ENCODE measurements at places on chromosomes 3 and 15.

GRCh38 chr15:62618846-62619504, 423.6 kb upstream of the TPM1 start:
- no peak for DNase-seq
- no peaks in the 10 kb centered on the region for H3K4me1 ChIP-seq
- H3K36me3 ChIP-seq = no peaks in the 10 kb centered on the region
- H3K4me3 ChIP-seq = no peak overlapping the region

GRCh38 chr3:12120374-12121140, 38.2 kb downstream of the TIMP4 start:
- no peaks in the 10 kb centered on the region for H3K36me3 ChIP-seq
- DNase-seq = no peak
- H3K27ac ChIP-seq = no peak overlapping the region
- H3K4me1 ChIP-seq = no peaks in the 10 kb centered on the region

GRCh38 chr3:112561484-112561733, 353 bp downstream of the ATG3 start:
- H3K4me3 ChIP-seq = peak overlapping the region; percentile 90
- no peak for DNase-seq
- peak overlapping the region; percentile 98 for H3K27ac ChIP-seq
- no peaks in the 10 kb centered on the region for H3K27me3 ChIP-seq

DNA sequence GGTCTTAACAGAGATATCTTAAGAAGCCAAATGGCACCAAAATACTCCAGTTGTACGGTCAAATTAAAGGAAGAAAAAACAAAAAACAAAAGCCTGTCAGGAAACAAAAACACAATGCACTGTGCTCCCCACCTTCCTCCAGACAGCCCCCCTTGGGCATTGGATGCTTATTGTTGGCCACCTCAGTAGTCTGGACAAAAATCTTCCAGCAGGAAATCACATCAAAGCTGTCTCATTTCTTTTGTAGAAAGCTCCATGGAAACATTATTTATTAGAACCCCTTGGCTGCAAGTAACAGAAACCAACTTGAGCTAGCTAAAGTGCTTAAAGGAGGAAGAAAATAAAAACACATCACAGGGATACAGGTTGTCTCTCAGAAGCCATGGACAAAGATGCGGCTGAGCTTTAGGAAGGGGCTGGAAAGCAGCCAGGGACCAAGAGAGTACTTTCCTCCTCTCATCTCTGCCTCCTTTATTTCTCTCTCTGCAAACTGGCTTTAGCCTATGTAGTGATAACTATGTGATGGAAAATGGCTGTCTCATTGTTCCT, 651.5 kb upstream of the ADAMTS9 start:
- H3K27ac ChIP-seq = no peak overlapping the region
- H3K27me3 ChIP-seq = no peaks in the 10 kb centered on the region
- no peaks in the 10 kb centered on the region for H3K36me3 ChIP-seq

GRCh38 chr3:38154033-38154494, 11.3 kb upstream of the OXSR1 start:
- H3K27ac ChIP-seq = no peak overlapping the region
- H3K36me3 ChIP-seq = no peaks in the 10 kb centered on the region

DNA sequence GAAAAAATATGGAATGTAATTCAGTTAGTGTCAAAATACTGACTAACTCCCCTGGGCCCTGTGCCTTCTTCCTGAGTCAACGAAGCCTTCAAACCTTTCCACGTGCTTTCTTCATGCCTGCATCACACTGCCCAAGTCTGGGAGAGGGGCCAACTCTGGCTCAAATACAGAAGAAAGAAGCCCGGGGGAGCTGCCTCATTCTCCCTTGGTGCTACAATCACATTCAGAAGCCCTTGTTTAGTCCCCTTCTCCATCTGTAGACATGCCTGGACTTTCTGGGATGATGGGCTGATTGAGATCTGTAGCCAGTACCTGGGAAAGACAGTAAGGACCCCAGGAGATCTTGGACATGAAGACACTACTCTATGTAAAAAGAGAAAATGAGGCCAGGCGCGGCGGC, 77.8 kb upstream of the GSK3B start:
- no peak overlapping the region for H3K4me3 ChIP-seq
- no peaks in the 10 kb centered on the region for H3K27me3 ChIP-seq
- no peaks in the 10 kb centered on the region for H3K36me3 ChIP-seq
- no peak overlapping the region for H3K27ac ChIP-seq
- no peaks in the 10 kb centered on the region for H3K4me1 ChIP-seq

- no peaks in the 10 kb centered on the region for H3K36me3 ChIP-seq
- H3K4me3 ChIP-seq = no peak overlapping the region
- H3K27ac ChIP-seq = no peak overlapping the region
- H3K4me1 ChIP-seq = peaks cover 9% of the 10 kb centered on the region
- peak; percentile 77 for DNase-seq
- no peaks in the 10 kb centered on the region for H3K27me3 ChIP-seq
Observed at GRCh38 chr3:195117978-195118581, 152.9 kb downstream of the XXYLT1 start.

- H3K27me3 ChIP-seq = no peaks in the 10 kb centered on the region
- H3K27ac ChIP-seq = no peak overlapping the region
- peaks cover 19% of the 10 kb centered on the region for H3K36me3 ChIP-seq
- H3K4me1 ChIP-seq = no peaks in the 10 kb centered on the region
- no peak for DNase-seq
Observed at GRCh38 chr3:101781166-101781565, 2.2 kb downstream of the NXPE3 start.

DNA sequence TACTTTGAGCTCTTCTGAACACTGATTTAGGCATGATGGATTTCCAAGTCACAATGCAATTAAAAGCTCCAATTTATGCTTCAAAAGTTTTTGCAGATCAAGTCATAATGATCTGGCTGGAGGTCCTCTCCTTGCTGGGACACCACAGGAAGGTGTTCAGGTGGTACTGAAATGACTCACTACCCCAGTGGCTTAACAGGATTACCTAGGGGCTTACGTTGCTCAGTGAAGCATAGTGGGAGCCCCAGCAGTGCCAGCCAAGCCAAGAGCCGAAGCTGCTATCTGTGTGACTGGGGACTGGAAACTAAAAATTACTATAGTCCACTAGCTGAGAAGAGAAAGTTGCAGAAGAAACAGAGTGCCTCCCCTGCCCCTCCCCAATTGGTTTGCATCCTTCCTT, 110.1 kb upstream of the LPP start:
- no peaks in the 10 kb centered on the region for H3K36me3 ChIP-seq
- H3K27me3 ChIP-seq = no peaks in the 10 kb centered on the region
- DNase-seq = no peak
- H3K27ac ChIP-seq = no peak overlapping the region
- H3K4me1 ChIP-seq = no peaks in the 10 kb centered on the region
- no peak overlapping the region for H3K4me3 ChIP-seq

GRCh38 chr3:112364291-112364690, 31.3 kb downstream of the CD200 start:
- no peak overlapping the region for H3K4me3 ChIP-seq
- DNase-seq = no peak
- no peaks in the 10 kb centered on the region for H3K27me3 ChIP-seq
- H3K4me1 ChIP-seq = no peaks in the 10 kb centered on the region
- no peaks in the 10 kb centered on the region for H3K36me3 ChIP-seq

DNA sequence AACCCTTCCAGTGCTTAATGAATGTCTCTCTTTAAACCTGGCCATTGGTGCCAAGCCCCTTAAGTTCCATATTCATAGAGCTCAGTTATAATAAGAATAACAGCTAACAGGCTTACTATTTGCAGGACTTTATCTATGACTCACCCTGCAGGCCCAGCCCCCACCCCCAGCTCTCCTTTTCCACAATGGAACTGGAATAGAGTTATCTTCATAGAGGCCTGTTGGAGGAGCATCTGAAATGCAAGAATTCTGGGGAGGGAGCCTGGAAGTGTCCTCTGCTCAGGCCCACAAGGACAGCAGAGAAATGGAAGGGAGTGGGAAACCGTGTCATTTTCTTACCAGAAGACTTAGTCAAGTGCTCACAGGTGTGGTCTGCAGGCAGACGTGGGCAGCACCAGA, 52.8 kb downstream of the SEMA5B start:
- no peaks in the 10 kb centered on the region for H3K36me3 ChIP-seq
- H3K4me3 ChIP-seq = no peak overlapping the region
- no peak overlapping the region for H3K27ac ChIP-seq
- no peaks in the 10 kb centered on the region for H3K4me1 ChIP-seq

GRCh38 chr3:47010111-47010712, 30.7 kb downstream of the NBEAL2 start:
- H3K27ac ChIP-seq = peak overlapping the region; percentile 70
- H3K4me1 ChIP-seq = no peaks in the 10 kb centered on the region
- no peaks in the 10 kb centered on the region for H3K27me3 ChIP-seq
- peak overlapping the region; percentile 61 for H3K4me3 ChIP-seq
- no peak for DNase-seq
- H3K36me3 ChIP-seq = peaks cover 45% of the 10 kb centered on the region

DNA sequence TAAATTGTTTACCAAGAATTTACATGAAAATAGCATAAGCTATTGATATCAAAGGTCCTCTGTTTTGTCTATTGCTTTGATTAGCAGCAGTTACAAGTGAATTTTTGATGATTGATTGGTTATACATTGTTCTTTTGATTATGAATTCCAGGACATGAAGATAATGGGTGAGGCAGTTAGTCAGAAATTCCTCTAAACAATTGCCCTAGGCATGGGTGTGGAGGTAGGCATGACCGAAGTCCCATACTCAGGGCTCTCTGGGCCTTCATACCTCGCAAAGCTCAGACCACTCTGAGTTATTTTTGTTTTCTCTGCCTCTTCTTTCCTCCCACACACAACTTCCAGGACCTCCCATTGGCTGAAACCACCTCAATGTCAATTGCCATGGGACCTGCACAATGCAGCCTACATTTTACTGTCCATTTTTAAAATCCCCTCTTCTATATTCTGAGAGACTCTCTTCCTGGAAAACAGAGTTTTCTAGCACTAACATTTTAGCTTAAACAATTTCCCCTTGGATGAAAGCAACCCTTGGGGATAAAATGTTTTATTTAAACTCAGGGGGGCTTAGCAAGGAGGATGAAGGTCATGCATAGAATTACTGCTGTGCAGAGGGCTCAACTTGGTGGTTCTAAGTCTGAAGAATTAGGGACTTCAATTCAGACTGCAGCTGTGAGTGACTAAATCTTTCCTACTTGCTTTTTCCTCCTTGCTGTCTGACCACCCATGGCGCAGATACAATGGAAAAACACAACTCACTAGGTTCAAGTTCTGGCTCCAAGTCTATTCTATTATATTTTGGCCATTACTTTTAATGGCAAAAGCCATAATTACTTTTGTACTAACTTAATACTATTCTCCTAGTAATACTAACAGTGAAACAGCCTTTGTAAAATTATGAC, 594.8 kb downstream of the NTRK3 start:
- H3K36me3 ChIP-seq = no peaks in the 10 kb centered on the region
- H3K27me3 ChIP-seq = no peaks in the 10 kb centered on the region
- no peaks in the 10 kb centered on the region for H3K4me1 ChIP-seq

DNA sequence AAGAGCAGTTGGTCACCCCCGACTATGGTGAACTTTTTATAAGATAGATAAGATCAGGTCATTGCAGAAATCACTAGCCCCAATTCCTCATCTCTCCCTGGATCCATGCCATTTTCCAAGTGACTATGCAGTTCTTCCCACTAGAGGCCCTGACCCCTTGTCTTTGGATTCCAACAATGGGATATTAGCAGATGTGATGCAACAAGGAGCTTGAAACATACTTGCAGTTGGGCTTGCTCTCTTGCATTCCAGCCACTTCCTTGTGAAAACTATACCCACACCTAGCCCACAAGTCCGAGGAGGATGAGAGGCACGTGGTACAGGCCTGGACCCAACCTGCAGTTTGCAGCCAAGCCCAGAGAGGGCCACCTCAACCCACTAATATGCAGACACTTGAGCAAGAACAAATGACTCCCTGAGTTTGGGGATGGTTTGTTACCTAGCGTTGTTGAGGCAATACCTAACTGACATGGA, 60.6 kb downstream of the SUCLG2 start:
- H3K36me3 ChIP-seq = peaks cover 11% of the 10 kb centered on the region
- no peak overlapping the region for H3K27ac ChIP-seq
- no peaks in the 10 kb centered on the region for H3K4me1 ChIP-seq
- H3K27me3 ChIP-seq = no peaks in the 10 kb centered on the region
- H3K4me3 ChIP-seq = no peak overlapping the region

DNA sequence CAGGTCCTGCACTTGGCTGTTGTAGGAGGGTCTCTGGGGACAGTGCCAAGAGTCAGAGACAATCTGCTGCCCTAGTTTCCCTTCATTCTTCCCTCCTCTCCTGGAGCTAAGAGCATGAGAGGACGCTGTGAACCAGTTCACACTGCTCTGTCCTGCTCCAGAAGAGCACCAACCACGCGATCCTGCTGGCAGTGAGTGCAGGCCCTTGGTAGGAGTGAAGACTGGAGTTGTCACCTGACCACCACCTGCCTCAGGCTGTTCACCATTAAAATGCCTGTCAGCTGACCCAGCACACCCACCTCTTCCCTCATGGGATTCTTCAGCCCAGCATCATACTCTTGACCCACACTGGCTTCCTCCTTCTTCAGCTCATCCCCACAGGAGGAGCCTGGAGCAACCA, 2.9 kb downstream of the TM6SF1 start:
- H3K27ac ChIP-seq = no peak overlapping the region
- DNase-seq = no peak
- H3K4me1 ChIP-seq = peaks cover 14% of the 10 kb centered on the region
- no peaks in the 10 kb centered on the region for H3K36me3 ChIP-seq

GRCh38 chr3:7709376-7710082, 792.1 kb upstream of the LMCD1 start:
- no peak overlapping the region for H3K27ac ChIP-seq
- no peaks in the 10 kb centered on the region for H3K36me3 ChIP-seq
- no peaks in the 10 kb centered on the region for H3K27me3 ChIP-seq
- H3K4me3 ChIP-seq = no peak overlapping the region
- DNase-seq = no peak

Data from Peyer's patch (tissue), 4 donors.